Kidney epithelial cell (primary cell): ENCODE measurements at places on chromosomes 11 and 22. TPM values are rescaled to one million over a fixed set of nuclear protein-coding genes. Genes with fewer than 3 reads are reported as not detected.

GPHA2 gene
- not detected in 2 replicates for total RNA-seq

NKAPD1 gene
- 17.0 and 21.7 TPM in 2 replicates for total RNA-seq

- DNase-seq = no peak
Observed at GRCh38 chr11:10844796-10845195, 13.1 kb downstream of the ZBED5 start.

GRCh38 chr11:76455331-76455730, 10.5 kb downstream of the EMSY start:
- no peak for DNase-seq

- DNase-seq = no peak
Observed at GRCh38 chr22:38441620-38442287, 13.2 kb downstream of the KCNJ4 start.

GRCh38 chr11:44598831-44599230, 33.4 kb downstream of the CD82 start:
- DNase-seq = no peak
